ENCODE measurements at places on chromosomes 13 and 19.

GRCh38 chr13:51728972-51729371 is 75.0 kb downstream of the DHRS12 start:
- no peak for DNase-seq

DNA sequence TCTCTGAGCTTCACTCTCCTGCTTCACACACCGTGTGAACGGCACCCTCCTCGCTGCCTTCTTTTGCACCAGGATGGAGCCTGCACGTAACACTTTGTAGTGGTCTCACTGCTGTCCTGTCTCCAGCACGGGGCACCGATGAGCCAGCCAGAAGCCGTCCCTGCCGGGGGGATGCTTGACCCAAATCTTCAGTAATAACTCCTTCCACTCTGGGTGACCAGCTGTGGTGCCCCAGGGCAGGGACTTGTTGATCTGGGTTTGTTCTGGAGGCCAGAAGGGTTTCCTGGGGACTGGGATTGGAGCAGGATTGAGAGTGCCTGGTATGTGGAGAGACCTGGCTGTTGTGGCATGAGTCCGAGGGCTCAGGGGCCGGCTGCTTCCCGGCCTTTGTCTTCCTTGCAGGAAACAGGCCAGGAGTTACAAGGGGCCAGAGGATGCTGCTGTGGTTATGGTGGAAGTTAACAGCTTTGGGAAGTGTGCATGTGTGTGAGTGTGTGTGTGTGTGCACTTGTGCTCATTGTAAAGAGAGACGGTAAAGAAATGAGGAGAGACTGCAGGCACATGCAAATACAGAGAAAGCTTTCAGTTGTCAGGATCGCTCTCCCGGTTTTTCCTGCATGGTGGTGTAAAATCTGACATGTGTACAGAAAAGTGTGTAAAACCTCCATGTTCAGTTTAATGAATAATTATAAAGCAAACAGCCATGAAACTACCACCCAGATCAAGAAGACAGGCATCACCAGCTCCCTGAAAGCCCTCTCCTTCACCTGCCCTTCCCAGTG is 18.9 kb downstream of the PAK4 start:
- no peak for DNase-seq

DNA sequence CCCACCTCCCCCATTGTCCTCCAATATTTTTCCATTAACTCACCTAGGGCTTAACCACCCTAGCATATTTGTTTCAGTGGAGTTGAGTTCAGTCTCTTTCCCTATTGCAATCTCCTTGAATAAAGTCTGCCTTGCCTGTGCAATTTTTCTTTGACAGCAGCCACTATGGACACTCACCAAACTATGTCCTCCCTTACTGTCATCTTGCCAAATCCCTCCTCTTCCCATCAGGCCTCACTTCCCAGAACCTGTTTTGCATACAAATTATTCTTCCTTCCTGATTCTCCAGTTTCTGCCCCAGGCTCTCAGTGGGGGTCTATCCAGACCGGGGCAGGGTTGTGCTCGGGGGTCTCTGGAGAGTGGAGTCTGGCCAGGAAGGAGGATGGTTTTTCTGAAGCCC is 2.2 kb upstream of the LYPD5 start:
- DNase-seq: no peak

- DNase-seq: peak; percentile 52
Measured at GRCh38 chr19:54653181-54653809, 9.5 kb upstream of the LILRB4 start.

DNA sequence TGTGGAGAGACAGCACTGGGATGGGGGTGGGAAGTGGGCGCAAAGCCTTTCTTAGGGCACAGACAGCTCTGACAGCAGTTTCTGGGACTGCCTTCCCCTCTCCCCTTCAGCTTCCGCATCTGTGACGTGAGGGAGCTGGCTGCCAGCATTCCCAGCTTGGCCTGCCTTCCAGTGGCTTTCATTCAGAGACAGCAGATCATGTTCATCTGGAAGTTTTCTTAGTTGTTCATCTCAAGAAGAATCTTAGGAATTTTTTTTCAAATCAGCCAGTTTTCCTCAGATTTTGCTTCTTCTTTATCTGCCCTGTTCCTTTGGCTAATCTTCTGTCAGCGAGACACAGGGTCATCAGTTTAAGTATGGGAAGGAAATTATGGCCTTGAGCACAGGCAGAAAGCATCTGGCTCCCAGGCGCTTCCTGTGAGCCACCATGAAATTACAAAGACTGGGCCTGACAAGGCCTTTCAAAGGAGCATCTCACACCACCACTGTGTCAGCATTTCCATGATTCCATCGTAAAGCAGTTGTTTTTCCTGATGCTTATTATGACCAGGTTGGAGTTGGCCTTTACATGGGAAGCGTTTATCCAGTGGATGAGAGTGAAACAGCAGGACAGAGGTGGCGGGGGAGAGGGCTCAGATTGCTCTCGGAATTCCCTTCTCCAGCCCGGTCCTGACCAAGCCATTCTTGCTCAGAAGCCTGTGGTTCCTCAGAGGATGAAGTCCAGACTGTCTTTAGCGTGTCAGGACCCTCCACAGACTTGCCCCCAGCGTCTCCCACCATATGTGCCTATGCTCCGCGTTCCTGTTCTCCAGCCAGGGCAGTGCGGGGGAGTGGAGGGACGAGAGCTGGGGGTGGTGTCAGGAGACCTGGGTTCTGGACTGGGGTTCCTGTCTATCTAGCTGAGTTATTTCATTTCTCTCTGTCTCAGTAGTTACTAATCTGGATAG is 43.6 kb downstream of the ARHGAP35 start:
- no peak for DNase-seq

GRCh38 chr19:39671739-39672363 is 16.1 kb downstream of the LGALS16 start:
- peak; percentile 83 for DNase-seq

GRCh38 chr13:43426355-43426754 is 360.4 kb downstream of the ENOX1 start:
- no peak for DNase-seq

GRCh38 chr13:23330356-23330755 is 103.1 kb downstream of the SACS start:
- no peak for DNase-seq

DNA sequence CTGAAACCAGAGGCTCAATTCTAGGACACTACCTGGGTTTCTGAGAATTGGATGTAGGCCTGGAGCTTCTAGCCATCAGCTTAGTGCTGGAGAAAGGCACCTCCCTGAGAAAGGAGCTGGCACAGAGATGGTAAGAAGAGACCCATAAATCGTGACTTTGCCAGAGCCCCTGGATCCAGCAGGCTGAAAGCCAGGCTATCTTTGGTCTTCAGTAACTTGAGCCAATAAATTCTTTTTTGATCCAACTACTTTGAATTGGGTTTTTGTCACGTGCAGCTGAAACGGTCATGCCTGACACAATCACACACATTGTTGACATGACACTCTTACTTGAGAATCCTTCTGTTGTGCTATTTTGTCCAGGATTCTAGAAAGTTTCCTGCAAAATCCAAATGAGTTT is 103.4 kb downstream of the LHFPL6 start:
- DNase-seq: no peak

DNA sequence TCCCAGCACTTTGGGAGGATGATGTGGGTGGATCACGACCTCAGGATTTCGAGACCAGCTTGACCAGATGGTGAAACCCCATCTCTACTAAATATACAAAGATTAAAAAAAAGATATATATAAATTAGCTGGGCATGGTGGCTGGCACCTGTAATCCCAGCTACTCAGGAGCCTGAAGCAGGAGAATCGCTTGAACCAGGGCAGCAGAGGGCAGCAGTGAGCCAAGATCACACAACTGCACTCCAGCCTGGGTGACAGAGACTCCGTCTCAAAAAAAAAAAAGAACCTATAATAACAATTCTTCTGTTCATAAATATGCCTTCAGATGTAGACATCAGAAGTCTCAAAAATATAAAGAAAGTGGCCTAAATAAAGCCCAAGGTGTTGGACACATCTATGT is 7.6 kb downstream of the ZNF737 start:
- no peak for DNase-seq

GRCh38 chr13:29361716-29362115 is 233.8 kb downstream of the SLC7A1 start:
- no peak for DNase-seq

DNA sequence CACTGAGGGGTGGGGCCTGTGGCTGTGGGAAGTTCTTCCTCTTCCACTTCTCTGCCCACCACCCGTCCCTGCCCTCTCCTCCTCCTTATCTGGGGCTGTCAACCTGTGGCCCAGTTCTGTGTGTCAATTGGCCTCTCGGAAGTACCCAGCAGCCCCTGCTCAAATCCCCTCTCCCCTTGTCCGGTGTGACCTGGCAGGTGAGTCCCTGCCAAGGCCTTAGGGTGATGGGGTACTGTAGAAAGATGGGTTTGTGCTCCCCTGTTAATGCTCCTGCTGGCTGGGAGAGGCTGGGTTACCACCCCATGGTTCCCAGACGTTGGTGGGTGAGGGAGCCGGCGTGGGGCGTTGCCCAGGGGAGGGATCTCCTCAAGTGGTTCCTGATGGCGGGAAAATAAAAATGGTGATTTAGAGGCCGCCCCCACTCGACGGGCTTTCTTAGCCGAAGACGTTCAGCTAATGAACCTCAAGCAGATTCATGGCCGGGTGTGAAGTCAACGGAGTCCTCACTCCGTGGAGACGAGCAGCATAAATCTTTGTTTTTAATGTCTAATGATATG is 141.2 kb downstream of the URI1 start:
- DNase-seq: no peak

- no peak for DNase-seq
Measured at GRCh38 chr13:22200440-22200839, 529.6 kb downstream of the FGF9 start.

DNA sequence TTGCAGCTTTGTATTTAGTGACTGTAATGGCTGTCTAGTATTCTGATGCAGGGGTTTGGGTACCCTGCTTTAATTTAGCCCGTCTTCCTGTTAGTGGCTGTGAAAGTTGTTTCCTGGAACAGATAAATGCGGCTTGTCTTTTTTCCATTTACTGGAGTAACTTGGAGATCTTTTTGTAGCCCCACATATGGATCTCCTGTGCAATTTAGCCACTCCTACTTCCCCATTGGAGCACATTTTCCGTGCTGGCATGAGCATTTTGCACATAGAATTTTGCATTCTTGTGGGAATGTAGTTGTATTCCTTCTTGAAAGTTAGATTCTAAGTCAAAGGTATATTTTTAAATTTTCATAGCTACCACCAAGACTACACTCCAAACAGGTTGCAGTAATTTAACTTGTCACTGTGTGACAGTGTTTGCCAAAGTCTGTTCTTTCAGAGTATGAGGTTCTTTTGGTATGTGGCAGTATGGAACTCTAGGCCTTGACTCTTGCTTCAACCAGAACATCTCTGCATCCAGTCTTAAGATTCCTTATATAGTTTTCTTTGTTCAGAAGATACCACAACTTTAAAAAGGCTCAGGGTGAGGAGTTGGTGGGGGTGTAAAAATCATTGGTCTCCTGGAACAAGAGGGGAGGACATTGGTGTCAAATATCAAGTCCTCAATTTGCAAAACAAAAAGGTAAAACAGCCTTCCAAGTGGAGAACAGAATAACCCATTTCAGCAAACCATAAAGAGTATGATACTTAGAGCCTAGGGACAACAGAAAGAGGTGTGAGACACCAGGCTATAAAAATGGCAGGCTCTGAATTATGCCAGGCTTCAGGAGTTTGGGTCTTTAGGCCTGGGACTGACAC is 21.1 kb upstream of the CCDC97 start:
- DNase-seq: no peak

Data from A549 (cell line).